Activated CD8-positive, alpha-beta memory T cell treated with anti-CD3 and anti-CD28 coated beads, Interleukin-2, amount 50 U/mL, for 48 hours (primary cell): ENCODE measurements at places on chromosomes 11 and 22.

- no peak for DNase-seq
These were observed 23.9 kb downstream of the LRFN4 start for GRCh38 chr11:66880496-66881450.

DNA sequence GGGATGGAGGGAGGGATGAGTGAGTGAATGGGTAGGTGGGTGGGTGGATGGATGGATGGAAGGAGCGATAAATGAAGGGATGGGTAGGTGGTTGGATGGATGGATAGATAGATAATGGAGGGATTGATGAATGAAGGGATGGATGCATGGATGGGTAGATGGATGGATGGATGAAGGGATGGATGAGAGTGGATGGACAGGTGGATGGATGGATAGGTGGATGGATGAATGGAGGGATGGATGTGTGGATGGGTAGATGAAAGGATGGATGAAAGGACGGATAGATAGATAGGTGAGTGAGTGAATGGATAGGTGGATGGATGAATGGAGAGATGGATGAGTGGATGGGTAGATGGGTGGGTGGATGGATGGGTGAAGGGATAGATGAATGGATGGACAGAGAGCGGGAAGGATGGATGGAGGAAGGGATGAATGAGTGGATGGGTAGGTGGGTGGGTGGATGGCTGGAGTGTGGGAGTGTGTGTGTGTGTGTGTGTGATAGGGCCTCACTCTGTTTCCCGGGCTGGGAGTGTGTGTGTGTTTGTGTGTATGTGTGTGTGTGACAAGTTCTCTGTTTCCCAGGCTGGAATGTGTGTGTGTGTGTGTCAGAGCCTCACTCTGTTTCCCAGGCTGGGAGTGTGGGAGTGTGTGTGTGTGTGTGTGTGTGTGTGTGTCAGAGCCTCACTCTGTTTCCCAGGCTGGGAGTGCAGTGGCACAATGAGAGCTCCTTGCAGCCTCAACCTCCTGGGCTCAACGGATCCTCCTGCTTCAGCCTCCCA is 2.1 kb upstream of the PRR33 start:
- no peak for DNase-seq

DNA sequence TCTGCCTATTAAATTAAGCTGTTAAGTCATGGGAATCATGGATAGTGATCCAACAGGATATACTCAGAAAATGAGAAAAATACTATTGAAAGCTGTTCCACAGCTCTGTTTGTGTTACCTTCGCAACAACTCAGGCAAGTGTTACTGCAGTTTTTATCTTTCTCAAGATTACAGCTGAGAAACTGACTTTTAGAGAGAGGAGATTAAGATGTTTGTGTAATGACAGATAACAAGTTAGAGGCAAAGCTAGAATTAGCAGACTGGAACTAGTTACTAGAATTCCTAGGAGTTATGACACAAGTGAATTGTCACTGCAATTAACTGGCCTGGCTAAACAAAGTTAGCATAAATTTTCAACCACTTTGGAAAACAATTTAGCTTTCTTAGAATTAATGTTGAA is 1.6 kb downstream of the SLN start:
- DNase-seq = no peak

DNA sequence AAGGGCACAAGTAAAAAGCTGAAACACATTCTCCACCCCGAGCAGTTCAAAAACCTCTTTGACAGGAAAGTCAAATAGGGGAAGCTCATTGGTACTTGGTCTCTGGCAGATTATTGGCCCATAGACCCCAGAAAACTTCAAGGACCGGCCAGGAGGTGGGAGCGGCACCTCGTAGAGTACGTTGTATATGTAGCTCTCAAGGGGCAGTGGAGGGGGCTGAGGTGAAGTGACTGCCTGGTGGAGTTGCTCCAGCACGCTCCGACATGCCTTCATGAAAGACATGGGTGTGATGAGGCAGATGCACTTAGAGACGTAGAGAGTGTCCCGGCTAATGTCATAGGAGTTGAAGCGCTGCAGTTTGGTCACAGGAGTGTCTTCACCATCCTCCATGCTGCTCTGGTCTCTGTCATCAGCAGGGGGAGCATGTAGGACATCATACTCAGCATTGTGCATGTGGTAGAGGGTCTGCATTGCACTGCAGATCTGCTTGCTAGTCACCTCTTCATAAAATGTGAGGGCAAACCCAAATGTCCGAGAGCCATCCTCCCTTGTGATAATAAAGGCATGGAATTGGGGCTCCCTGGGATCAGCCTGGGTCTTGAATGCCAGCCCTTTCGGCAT is 61.3 kb downstream of the DENND5A start:
- no peak for DNase-seq

- no peak for DNase-seq
These were observed 1.7 kb downstream of the CREBZF start for GRCh38 chr11:85663080-85663752.

DNA sequence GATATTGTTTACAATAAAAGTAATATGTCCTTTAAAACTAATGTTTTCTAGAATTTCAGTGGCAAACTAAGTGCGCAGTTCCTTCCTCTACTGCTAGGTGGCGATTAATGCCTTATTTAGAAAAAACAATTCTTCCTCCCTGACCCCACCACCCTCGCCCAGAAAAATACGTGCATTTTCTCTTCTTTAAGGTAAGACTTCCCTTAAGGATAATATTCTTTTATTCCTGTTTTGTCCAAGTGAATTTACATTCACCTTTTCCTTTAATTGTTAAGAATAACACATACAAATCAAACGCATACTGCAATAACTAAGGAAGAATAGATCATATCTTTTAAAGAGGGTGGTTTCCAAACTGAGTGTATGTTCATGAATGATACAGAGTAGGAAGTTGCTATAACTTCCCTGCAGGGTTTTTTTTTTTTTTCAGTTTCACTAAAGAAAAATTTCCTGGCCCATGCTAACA is 17.0 kb upstream of the PSMA1 start:
- no peak for DNase-seq

DNA sequence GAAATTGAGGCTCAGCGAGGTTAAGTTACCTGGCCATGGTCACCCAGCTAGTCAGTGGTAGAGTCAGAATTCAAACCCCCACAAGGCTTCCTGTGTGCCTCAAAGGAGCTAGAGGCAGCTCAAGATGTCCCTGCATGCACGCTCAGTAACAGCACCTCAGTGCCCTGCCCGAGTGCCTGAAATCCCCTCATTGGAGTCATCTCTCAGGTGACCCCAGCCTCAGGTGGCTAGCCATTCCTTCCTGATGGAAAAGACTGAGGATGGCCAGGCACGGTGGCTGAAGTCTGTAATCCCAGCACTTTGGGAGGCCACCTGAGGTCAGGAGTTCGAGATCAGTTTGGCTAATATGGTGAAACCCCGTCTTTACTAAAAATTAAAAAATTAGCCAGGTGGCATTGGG is 36.9 kb downstream of the LIF start:
- DNase-seq = no peak
